ENCODE measurements at places on chromosomes 5 and 9.
A peak's percentile ranks its signal among the peaks of the same experiment; 100 is the strongest.

DNA sequence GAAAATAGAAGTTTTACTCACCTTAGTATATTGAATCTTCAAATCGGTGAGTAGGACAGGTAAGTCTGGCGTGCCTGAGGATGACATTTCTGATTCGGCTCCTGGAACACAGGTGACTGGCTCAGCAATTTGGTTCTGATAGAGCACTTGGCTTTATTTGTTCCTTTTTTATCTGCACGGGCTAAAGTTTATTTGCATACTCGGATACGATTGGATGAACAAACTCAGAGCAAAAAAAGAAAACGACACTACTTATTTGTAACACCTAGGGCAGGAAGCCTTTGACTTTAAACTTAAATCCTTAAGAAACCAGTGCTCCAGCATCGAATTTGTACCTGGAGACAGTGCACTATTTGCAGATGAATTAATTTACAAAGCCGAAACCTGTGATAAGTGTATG, at the start of gene ALDH1A1:
ALDH1A1 (minus strand) TSS at position 140 of the 400 bp plus-strand sequence; CDS start at position 87, 53 bp downstream.
- DNase-seq = no peak

- no peak for DNase-seq
Measured at GRCh38 chr5:81151546-81151945, 81.6 kb upstream of the CKMT2 start.

DNA sequence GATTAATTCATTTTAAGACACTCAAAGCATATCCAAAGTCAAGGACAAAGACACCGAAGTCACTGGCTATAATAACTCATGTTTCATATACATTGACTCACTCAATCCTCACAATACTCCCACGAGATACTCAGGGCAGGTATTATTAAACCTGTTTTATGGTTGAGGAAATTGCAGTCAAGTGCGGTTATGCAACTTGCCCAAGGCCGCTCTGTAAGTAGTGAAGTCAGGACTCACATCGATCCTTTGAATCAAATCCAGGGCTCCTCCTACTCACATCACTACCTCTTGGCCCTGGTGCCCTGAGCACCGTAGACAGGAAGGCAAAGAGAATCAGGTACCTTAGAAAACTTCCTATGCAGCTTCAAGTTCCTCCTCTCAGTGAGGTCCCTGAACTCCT, 87.8 kb upstream of the APC start:
- DNase-seq = no peak

DNA sequence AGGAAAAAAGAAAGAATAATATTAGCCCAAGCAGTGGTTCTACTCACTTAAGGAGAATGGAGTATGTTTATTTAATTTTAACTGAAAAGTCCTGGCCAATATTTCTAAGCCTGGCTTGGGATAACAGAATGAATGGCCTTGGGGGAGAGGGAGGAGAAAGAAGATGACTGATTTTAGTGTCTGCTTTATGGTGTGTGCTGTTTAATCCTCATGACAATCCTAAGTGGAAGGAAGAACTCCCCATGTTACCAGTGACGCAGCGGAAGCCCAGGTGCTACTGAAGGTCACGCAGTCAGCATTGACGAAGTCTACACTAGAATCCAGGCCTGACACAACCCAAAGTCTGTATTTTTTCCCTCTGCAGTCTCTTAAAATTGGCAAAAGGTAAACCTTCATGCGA, 50.5 kb downstream of the PALM2AKAP2 start:
- DNase-seq = no peak

DNA sequence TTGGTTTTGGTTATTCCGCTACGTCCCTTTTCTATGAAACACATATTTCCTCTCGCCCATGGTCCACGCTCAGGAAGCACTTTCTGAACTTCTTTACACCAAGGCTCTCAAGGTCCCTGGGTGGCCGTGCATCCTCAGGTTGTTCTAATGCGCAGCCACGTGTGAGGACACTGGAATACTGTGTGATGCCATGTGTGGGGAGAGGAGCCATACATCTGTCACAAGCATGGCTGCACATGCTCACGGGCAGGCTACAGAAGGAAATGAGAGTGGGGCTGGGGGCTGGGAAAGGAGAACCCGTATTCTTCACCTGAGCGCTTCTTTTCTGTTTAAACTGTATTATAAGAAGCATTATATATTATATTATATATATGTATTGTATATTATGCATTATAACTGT, 36.7 kb downstream of the PRRT1B start:
- DNase-seq = no peak

GRCh38 chr5:178509491-178510057, 80.6 kb downstream of the COL23A1 start:
- no peak for DNase-seq

DNA sequence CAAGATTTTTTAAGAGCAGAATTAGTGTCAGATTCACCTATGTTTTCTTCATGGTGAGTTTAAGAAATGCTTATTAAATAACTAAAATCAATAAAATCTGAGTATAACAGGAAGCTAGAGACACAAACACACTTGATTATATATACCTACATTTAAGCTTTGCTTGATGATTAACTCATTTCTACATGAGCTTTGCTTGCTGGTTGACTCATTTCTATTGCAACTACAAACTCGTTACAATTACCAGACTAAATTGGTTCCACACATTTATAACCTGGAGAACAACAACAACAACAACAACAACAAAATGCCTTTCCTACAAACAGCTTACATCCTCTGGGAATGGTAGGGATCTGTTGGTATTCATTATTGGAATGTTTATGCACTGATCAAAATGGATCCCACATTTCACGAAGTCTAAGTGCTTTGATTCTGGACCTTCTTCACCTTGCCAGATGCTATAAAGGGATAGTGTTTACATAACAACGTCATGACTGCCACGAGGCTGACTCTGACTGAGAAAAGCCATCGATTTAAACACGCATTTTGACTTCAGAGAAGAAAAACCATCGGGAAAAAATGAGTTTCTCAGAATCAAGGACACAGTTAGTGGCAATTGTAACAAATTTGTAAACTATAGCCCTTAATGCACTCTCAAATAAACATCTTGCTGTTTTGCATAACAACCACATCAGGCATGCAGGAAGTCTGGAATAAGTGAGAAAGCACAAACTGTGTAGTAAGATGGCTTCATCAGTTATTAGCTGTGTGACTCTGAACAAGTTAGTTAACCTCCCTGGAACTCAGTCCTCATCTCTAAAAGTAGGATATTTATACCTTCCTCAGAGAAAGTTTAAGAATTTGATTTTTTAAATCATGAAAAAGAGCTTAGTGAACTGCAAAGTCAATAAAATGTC, 49.8 kb downstream of the RASEF start:
- no peak for DNase-seq

DNA sequence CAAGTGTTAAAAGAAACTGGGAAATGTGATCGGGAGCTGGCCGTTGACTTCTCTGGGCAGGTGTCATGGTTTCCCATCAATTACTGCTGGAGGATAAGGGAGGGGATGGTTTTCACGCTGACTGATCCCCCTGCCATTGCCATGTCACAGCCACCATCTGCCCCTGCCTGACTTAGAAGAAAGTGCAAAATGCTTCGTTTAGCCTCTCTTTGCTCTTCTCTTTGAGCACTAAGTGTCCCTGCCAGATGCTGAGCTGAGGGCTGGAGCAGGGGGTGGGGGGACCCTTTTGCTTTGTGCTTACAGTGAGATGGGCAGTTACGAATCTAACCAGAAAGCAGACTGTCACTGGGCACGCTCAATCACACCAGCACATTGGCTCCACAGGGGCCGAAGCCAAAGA, 138.4 kb upstream of the ALDH1B1 start:
- DNase-seq = no peak

GRCh38 chr5:172164769-172165212, 23.2 kb downstream of the STK10 start:
- no peak for DNase-seq

DNA sequence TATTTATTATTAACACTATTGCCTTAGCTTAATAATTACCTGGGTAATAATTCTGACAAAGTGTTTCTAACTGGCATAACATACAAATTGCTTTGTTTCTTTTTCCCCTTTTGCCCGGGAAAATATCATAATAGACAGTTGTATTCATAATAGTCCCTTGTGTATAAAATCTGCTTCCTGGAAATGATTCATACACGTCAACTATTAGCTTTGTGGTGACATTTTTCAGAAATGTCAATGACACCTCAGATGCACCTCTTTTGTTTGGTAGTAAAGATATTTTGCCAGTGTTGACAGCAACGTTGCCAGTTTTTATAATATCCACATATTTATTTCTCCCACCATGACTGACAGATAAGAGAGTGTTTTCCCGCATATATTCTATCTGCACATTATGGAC, 73.0 kb downstream of the RASEF start:
- DNase-seq = no peak

- no peak for DNase-seq
Measured at GRCh38 chr9:133658442-133659431, 22.6 kb downstream of the DBH start.

DNA sequence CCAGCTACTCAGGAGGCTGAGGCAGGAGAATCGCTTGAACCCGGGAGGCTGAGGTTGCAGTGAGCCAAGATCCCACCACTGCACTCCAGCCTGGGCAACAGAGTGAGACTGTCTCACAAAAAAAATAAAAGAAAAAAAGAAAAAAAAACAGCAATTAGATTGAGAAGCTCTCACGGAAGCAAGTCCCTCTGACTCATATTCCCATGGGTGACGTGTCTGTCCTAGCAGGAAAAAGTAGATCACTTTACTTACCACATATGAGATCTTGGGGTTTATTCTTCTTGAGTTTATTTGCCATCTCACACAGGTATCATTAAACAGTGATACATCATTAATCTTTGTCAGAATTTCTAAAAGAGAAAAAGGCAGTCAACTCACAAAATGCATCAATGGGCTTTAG, 62.6 kb downstream of the SUSD1 start:
- no peak for DNase-seq

GRCh38 chr9:1875921-1876448, 139.2 kb upstream of the SMARCA2 start:
- peak; percentile 53 for DNase-seq

DNA sequence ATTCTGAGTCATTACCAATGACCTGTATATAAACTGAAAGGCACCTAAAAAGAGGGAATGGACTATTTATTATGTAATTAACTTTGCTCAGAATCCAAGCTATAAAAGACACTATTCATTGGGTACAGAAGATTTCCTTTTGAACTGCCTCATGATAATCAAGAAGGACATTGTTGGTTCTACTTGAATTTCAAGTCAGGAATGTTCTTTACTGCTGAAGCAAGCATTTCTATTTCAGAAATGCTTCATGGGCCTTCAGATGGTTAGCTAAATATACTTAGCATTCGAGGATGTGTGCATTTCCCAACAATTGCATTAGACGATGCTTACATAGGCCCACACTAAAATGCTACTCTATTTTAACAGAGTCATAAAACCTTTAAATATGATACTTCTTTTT, 658.2 kb upstream of the DMAC1 start:
- no peak for DNase-seq

DNA sequence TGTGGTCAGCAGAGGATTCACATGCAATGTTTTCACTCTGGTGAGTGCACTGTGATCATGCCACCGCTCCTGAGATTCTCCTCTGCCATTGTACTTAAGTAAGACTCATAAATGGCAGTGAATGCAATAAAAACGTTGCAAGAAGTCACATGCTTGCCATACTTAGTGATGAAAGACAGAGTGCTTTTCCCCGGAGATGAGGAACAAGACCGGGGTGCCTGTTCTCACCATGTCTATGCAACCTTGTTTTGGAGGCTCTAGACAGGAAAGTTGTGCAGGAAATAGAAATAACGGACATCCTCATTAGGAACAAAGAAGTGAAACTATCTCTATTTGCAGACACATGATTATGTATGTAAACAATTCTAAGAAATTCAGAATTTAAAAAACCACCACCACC, 84.7 kb upstream of the IRX2 start:
- no peak for DNase-seq

- DNase-seq = no peak
Measured at GRCh38 chr5:156825688-156826087, 24.4 kb upstream of the PPP1R2B start.

- DNase-seq = no peak
Measured at GRCh38 chr9:15287309-15287708, 19.7 kb downstream of the TTC39B start.

GRCh38 chr5:163424836-163425235, 12.6 kb upstream of the CCNG1 start:
- DNase-seq = no peak

- DNase-seq = no peak
Measured at GRCh38 chr9:79672236-79672635, 100.5 kb downstream of the TLE4 start.

DNA sequence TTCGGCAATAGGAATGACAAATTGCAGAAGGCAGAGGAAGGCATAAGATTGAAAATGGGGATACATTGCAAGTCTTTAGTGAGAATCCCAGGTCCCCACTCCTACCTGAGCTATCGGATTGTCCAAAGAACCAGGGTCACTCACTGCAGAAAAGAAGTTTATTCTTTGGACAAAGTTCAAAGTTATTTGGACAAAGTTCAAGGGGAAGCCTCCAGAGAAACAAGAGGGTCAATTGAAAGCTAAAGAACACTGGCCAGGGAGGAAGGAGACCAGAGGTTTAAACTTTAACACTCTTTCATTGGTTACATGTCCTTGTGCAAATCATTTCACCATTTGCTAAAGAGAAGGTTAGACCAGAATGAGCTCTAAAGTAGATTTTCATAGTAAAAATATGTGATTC, 5.2 kb upstream of the UHRF2 start:
- no peak for DNase-seq
